Left cardiac atrium (tissue), 4 donors: ENCODE measurements at places on chromosomes 7 and 10.

- DNase-seq = no peak
Observed at GRCh38 chr7:130942211-130942964, 208.4 kb upstream of the KLF14 start.

DNA sequence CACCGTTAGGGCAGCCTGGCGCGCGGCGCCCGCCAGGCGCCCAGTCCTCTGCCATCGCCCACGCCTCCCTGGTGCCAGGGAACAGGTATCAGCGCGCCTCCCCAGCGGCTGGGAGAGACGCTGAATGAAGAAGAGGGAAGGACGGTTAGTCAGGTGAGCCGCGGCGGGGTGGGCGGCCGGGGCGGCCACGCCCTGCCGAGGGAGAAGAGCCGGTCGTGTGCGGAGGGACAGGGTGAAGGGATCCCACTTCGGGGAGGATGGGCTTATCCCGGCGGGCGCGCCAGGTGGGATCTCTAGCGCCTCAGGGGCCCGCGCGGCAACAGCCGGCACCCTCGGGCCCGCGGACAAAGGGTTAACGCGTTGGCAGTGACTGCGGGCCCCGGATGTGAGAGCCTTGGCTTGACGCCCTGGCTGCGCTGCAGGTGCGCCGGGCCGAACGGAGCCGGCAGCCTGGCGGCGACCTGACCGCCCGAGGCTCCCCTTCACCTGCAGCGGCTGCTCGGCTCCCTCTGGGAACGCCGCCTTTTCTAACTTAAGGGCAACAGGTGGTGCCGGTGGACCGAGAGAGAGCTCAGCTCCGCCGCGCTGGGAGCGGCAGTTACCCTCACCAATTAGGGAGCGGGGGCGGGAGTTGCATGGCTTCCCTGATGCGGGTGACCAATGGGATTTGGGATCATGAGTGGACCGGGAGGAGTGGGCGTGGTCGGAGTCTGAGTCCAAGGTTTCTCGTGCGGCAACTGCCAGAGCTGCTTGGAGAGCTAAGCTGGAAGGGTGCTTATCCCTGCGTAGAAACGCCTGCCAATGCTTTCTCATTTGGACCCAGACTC lies at the start of gene ARL4A:
ARL4A (plus strand) TSS at position 743 of the 827 bp plus-strand sequence. CDS start 622 bp downstream, outside the sequence.
- peak; percentile 99 for DNase-seq

DNA sequence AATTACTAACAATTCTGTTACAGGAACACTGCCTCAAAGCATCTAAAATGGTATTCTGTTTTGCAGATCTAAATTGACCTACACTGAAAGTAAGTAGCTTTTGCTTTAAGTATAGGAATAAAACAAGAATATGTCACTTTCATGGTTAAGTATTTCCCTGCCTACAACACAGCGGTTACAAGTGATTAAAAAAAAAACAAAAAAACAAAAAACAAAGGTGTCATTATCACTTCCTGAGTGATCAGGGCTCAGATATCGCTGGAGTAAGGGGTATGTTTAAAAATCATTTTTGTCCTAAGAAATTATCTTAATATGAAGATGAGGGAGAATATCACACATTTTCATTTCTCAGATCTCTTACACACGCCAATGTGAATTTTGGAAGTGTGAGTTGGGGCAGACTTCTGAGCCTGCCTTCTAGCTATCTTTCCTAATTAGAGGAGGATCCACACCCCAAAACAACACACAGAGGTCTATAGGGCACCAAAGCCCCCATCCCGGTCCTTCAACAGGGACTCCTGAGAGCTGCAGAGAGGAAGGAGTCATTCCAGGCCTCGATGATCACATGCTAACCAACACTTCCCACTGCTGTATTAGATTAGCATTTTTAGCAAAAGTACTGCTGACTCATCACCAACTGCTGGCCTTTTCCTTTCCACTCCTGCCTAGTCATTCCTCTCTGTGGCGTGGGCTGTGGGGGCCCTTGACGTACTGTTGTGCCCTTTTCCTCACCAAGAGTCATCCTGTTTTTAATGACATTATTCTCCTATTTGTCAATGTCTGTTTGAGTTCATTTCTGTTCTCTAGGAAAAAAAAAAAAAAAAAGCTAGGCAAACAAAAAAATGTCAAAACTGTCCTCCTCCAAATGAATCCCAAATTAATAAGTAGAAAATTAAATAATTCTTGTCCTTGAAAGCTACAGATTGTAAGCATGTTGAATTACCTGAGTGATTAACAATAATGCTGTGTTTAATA lies 31.2 kb downstream of the PRTFDC1 start:
- DNase-seq = peak; percentile 69

DNA sequence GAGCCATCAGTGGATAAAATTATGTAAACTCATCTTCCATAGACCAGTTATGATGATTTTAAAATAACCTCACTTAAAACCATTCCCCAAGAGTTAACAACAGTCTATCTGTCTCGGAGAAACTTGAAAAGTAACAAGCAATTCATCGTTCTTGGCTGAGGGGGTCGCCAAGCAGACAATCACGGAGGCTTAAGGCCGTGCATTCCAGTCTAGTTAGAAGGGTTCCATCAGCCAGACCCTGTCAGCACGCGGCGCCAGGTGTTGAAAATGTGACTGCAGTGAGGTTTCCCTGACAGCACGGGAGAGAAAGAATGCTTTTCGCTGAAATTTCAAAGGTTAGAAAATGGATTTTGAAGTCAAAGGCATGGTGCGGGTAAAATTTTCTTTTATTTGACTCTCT lies 1025.0 kb upstream of the CELF2 start:
- no peak for DNase-seq

GRCh38 chr10:43598446-43598845 lies 7.8 kb upstream of the ZNF485 start:
- DNase-seq = no peak

- peak; percentile 34 for DNase-seq
Observed at GRCh38 chr7:26307226-26307625, 15.6 kb downstream of the SNX10 start.

DNA sequence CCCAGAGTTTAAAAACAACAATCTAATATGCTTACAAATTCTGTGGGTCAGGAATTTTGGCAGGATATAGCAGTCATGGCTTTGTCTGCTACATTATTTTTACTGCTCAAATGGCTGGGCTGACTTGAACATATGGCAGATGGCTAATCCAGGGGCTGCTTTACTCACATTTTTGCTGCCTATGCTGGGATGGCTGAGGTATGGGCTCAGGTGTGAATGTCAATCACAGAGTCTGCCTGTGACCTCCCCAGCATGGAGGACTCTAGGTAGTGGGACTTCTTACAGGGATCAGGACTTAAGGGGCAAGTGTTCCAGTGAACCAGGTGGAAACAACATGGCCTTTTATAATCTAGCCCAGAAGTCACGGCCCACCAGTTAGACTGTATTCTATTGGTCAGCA lies 4.4 kb upstream of the FKBP9 start:
- DNase-seq = no peak

- peak; percentile 32 for DNase-seq
Observed at GRCh38 chr7:100431286-100431735, 1.7 kb downstream of the MEPCE start.
